ENCODE measurements at places on chromosomes 5 and 9.

DNA sequence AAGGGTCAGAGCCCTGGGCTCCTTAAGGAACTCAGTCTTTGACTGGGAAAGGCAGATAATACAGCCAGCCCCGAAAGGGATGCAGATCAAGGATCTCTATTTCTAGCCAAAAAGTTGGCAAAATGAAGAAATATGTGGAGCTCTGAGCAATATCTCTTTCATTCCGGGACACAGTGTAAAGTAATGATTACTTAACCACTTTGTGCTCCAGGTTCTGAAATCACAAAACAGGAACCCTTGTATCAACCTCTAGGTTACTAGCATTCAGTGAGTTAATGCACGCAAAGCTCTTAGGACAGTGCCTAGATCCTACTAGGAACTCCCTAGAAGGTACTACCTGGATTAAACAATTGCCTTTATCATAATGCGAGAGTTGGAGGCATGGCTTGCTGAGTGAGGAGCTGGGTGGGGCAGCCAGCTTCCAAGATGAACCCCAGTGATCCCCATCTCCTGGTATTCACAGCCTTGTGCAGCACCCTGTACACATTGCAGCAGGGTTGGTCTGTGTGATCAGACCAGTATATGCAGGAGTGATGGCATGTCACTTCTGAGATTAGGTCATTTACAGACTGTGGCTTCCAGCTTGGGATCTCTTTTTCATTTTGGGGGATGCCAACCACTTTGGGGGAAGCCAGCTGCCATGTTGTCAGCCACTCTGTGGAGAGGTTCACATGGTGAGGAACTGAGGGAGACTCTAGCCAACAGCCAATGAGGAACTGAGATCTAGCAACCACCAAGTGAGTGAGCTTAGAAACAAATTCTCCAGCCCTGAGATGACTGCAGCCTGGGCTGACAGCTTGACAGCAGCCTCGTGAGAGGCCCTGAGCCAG lies 103.1 kb upstream of the SLC44A1 start:
- no peak overlapping the region for H3K27ac ChIP-seq
- no peak overlapping the region for H3K4me3 ChIP-seq
- DNase-seq: no peak
- H3K4me1 ChIP-seq: 0 out of 2 replicates have a peak, but pooled peaks cover 2% of the 10 kb centered on the region
- no peaks in the 10 kb centered on the region for H3K36me3 ChIP-seq
- H3K27me3 ChIP-seq: no peaks in the 10 kb centered on the region

GRCh38 chr5:146564007-146564762 lies 48.2 kb upstream of the GPR151 start:
- no peak overlapping the region for H3K4me3 ChIP-seq
- no peaks in the 10 kb centered on the region for H3K27me3 ChIP-seq
- H3K4me1 ChIP-seq: no peaks in the 10 kb centered on the region
- no peak overlapping the region for H3K27ac ChIP-seq
- H3K36me3 ChIP-seq: no peaks in the 10 kb centered on the region

DNA sequence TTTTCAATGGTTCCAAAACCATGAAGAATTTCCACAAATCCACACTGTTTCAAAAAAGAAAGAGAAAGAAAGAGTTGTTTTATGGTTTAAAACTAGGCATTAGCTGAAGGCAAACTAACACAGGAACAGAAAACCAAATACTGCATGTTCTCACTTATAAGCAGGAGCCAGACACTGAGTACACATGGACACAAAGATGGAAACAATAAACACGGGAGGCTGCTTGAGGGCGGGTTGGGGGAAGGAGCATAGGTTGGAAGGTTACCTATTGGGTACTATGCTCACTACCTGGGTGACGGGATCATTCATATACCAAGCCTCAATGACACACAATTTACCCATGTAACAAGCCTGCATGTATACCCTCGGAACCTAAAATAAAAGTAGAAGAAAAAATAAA lies 45.0 kb downstream of the SEMA6A start:
- no peaks in the 10 kb centered on the region for H3K27me3 ChIP-seq
- no peak overlapping the region for H3K4me3 ChIP-seq
- DNase-seq: no peak

DNA sequence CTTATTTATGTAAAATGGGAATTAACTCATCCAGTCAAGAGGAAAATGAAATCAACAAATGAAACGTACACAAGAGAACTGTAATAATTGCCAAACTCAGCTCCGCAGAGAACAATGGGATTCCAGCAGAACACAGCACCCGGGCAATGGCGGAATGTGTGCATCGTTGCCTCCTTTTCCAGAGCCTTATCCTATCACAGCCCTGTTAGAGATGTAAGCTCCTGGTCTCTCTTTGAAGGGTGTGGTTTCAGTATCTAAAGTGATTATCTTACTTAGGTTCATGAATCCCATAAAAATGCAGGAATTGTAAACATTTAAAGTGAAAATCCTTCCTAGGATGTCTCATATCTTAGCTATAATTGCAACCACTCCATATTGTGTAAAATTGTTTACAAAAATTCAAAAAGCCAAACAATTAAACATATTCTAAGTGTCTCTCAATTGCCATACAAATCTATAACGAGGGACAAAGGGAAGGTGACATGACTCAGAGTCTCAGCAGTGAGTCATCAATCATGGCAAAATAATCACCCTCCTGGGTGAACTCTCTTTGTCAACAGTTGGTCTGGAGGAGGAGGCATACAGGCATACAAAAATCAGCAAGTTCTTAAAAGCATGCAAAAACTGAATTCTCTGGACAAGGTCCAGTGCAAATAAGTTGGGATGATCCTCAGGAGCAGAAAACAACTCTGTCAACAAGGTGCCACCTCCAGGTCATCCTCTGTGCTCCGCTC lies 22.6 kb downstream of the SEMA5A start:
- H3K27ac ChIP-seq: no peak overlapping the region
- no peaks in the 10 kb centered on the region for H3K4me1 ChIP-seq
- no peak overlapping the region for H3K4me3 ChIP-seq
- no peak for DNase-seq
- no peaks in the 10 kb centered on the region for H3K27me3 ChIP-seq

DNA sequence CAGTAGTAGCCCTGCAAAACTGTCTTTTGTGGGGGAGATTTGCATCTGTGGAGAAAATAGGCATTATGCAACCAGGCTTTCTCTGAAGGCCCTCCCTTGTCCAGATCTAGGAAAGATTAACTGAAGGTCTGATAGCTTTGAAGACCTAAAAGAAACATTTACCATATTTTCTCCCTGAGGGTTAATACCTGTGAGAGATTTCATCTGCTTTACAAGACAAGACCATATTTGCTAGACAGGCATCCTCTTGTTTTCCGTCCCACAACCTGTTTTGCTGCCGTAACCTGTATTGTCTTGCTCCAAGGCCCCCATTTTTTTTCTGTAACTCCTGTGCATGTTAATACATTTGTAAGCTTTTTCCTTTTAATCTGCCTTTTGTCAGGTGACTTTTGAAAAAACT lies 1985.2 kb upstream of the CDH9 start:
- no peaks in the 10 kb centered on the region for H3K27me3 ChIP-seq
- H3K4me1 ChIP-seq: no peaks in the 10 kb centered on the region
- no peaks in the 10 kb centered on the region for H3K36me3 ChIP-seq
- H3K27ac ChIP-seq: no peak overlapping the region

DNA sequence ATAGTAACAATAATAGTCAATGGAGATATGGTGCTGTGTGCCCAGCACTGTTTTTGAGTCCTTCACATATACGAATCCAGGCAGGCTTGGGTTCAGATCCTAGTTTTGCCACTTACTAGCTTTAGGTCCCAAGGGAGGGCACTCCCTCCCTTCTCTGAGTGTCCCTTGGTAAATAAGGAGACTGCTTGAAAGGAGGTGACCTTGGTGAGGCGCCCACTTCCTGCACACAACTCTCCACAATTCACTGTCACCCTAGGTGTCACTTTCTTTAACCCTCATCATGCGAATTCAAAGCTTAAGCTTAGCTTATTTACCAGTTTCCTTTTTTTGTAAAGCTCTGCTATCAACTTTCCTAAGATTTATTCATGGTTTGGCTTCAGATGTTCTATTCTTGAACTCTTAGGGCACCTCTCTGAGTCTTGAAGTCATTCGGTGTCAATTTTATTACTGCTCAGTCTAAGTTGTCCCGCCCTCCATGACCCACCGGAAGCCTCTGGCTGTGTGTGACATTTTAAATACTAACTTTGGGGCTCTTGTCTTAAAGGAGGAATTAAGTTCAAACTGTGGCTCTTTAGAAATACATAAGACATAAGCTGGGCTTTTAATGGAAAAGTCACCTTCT lies 170.7 kb upstream of the ZNF618 start:
- no peaks in the 10 kb centered on the region for H3K36me3 ChIP-seq
- no peak overlapping the region for H3K4me3 ChIP-seq
- DNase-seq: no peak
- no peaks in the 10 kb centered on the region for H3K4me1 ChIP-seq
- no peaks in the 10 kb centered on the region for H3K27me3 ChIP-seq
- H3K27ac ChIP-seq: no peak overlapping the region

Measured in HCT116 (cell line).